Activated naive CD8-positive, alpha-beta T cell treated with anti-CD3 and anti-CD28 coated beads, Interleukin-2, amount 50 U/mL, for 24 hours (primary cell): ENCODE measurements at places on chromosomes 16 and 17.
A peak's percentile ranks its signal among the peaks of the same experiment; 100 is the strongest.

- no peak for DNase-seq
These were observed 2.9 kb upstream of the CLDN9 start for GRCh38 chr16:3009568-3010390.

- DNase-seq = no peak
These were observed 118.3 kb downstream of the RAB11FIP4 start for GRCh38 chr17:31509805-31510177.

GRCh38 chr17:42561897-42562387 is at the start of gene COASY:
Gene COASY, plus strand, starts transcription at chr17:42562148. Its CDS starts 475 bp downstream, at chr17:42562623.
- DNase-seq = peak; percentile 95

DNA sequence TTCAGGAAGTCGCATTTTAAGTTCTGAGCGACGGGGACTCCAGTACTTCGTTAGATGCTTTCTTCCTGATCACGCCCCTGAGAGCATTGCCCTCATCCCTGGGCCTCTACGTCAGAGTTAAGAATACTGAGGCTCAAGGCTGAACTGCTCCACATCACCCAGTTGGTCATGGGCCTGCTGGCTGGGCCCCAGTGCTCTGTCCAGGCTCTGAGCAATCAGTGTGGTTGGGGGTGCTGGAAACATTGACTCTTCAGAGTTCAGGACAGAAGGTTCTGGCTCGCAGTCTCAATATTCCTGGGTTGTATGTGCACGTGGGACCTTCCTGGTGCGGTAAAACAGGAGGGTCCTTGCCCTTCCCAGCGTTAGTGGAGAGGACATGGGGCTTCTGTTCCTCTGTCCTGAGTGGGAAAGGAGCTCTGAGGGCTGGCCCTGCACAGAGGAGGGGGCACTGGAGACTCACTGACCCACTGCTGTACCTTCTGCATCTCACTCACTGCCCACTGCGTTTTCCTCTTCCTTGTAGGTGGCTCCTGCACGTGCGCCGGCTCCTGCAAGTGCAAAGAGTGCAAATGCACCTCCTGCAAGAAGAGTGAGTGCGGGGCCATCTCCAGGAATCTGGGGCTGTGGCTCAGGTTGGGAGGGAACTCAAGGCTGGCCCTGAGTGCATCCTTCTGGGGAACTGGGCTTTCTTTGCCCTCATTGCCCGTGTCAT is 518 bp downstream of the MT1E start:
- no peak for DNase-seq

GRCh38 chr16:2206780-2207433 is 1.7 kb downstream of the MLST8 start:
- DNase-seq = no peak

DNA sequence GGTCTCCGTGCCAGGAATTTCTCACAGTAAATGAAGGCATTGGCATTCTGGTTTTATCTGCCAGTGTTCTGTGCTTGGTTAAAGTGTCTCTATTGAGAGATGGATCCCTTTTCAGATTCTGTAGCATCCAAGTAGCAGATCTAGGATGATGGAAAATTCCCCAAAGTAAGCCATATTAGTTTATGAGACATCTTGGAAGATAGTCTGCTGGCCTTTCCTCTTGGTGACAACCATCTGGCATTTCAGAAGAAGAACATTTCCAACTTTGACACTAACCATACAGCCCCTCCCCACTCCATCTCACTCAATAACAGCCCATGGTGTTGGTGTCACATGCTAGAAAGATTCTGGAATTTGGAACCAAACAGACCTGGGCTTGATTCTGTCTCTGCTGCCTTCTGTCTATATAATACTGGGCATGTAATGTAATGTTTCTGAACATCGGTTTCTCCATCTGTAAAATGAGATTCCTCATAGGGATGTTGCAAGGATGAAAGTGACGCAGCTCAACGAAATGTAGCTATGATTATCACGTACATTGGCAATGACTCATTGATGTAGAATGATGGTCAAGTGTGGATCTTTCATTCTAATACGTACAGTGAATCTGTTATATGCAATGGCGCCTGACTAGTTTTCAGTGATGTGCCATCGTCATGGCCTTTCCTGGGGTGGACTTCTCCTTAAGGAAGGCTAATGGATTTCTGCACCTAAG is 32.6 kb upstream of the PIRT start:
- DNase-seq = no peak

DNA sequence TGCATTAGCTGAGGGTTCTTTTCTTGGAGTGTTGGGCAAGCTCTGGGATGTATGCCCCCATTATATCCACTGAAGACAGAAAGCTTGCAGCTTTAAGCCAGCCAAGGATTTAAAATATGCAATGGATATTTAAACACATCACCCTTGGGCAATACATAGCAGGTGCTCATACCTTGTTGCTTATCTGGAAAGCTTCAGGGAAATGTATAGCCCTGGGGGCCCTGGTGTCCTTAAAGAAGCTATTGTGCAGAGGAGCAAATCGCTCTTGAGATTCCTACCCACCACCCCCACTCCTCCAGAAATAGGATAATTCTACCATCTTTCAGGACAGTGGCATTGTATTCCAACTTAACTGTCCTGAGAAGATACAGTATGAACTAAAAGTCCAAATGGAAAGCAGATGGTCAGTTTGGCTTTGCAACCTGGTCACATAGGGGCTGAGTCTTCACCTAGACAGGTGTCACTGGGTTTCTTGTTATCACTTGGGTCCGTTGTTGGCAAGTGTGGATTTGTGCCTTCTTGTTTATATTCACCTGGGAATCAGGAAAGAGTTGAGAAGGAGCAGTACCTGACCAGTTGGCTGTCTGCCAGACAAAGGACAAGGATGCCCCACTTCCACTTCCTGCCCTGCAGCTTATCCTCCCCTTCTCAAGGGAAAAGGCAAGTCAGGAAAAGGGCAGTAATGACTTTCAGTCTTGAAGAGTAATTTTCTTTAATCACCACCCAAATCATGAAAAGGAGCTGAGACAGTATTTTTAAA is 3.4 kb downstream of the ANKRD40CL start:
- DNase-seq = no peak

- no peak for DNase-seq
These were observed 12.4 kb downstream of the P3H4 start for GRCh38 chr17:41799366-41799765.

- DNase-seq = no peak
These were observed 68.5 kb downstream of the YPEL2 start for GRCh38 chr17:59399914-59400313.

- no peak for DNase-seq
These were observed 47.4 kb downstream of the CYB561 start for GRCh38 chr17:63398680-63399079.

GRCh38 chr16:59274141-59274540 is 540.0 kb upstream of the GOT2 start:
- no peak for DNase-seq

- DNase-seq = no peak
These were observed 3.0 kb downstream of the TMEM132E start for GRCh38 chr17:34582185-34582900.

- no peak for DNase-seq
These were observed 6.2 kb downstream of the SBK1 start for GRCh38 chr16:28298511-28298878.

DNA sequence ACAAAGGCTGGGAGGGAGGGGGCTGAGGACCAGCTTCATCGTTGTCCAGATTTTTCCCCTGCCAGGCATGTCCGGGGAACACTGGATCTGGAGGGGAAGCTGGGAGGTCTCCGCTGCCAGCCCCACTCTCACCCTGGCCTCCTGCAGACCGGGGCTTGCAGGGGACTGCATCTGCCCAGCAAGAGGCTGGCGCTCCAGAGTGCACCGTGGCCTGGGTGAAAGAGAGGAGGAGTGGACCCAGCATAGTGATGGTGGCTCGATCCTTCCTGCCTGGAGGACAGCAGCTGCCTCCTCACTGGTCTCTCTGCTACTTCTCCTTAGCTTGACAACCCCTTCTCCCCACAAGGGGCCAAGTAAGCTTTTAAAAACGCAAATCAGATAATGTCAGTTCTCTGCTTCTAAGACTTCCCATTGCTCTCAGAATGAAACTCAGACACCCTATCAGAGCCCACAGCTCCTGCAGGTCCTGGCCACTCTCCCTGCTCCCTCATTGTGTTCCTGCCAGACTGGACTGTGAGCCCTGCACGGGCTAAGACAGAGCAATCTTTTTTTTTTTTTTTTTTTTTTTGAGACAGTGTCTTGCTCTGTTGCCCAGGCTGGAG is 15.0 kb downstream of the CPNE2 start:
- DNase-seq = no peak

GRCh38 chr16:72921106-72921505 is 126.8 kb downstream of the ZFHX3 start:
- DNase-seq = peak; percentile 18

DNA sequence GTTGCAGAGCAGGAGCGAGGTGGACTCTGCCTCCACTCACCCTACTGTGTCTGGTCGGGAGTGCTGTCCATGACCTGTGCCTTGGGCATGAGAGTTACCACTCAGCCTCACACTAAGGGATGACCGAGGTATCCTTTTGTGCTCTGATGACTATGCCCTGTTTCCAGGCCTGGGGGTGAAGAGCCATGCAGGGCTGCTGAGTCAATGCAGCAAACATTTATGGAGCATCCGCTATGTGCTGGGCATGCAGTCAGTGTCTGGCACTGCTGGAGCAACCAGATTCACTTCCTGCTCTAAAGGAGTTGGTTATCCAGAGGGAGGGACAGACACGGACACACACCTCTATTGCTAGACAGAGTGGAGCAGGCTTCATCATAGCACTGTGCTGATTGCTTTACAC is 7.6 kb upstream of the HNF1B start:
- no peak for DNase-seq

DNA sequence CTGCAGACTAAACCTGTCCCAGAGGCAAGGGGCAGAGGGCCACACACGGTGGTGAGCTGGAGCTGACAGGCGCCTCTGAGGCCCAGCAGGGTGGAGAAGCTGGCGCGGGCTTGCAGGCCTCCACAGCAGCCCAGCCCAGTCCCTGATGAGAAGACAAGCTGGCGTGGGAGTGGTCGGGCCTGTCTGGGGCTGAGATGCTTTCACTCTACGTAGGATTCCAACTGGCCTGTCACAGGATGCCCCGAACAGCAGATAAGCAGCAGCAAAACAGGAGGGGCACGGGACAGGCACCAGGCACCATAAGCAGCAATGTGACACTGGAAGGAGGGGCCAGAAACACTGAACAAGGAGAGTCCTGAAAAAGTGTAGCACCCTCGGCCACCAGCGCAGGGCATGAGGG is 40.1 kb downstream of the PEMT start:
- no peak for DNase-seq

DNA sequence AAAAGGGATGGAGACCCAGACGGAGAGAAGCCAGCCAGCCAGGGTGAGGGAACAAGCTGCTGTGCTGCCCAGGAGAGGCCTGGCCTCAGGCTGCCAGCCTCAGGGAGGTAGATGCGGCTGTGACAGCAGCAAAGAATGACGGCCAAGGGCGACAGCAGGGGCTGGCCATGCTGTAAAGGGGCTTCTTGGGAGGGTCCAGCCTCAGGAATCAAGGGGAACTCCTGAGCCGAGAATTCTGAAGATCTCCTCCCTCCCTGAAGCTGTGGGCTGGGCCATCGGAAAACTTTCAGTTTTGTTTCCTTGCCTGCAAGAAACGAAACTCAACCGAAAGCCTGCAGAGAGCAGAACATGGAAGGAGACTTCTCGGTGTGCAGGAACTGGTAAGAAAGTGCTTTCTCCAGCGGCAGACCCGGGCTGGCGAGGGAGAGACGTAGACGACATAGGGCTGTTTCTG is at the start of gene XAF1:
TSS of gene XAF1 (plus strand) at position 316 of the 454 bp plus-strand sequence. CDS start at position 349, 33 bp downstream.
- peak; percentile 37 for DNase-seq

DNA sequence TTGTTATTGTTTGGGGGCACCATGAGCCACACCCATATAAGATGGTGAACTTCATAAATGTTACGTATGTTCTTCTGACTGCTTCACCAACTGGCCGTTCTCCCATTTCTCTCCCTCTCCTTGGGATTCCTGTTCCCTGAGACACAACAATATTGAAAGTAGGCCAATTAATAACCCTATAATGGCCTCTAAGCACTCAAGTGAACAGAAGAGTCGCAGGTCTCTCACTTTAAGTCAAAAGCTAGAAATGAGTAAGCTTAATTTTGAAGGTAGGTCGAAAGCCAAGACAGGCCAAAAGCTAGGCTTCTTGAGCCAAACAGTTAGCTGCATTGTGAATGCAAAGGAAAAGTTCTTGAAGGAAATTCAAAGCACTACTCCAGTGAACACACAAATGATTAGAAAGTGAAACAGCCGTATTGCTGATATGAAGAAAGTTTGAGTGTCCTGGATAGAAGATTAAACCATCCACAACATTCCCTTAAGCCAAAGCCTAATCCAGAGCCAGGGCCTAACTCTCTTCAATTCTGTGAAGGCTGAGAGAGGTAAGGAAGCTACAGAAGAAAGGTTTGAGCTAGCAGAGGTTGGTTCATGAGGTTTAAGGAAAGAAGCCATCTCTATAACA is 25.8 kb downstream of the HLF start:
- no peak for DNase-seq

- no peak for DNase-seq
These were observed 52.5 kb downstream of the CNOT1 start for GRCh38 chr16:58577141-58577540.

DNA sequence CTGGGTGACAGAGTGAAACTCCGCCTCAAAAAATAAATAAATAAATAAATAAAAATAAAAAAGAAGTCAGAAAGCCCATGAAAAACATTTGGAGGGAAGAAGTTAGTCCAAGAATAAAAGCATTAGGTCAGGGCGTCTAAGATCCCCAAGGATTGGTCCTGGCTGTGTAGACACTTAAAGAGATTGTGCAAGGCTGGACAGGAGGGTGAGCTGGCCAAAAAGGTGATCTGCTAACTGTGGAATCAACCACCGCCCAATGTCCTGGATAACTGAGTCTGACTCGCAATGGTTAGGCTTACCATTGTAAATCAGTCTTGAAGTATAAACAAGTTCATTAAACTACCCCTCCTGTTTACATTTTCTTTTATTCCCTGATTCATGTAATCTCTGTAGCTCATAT is 8.8 kb upstream of the ABCA8 start:
- no peak for DNase-seq

- DNase-seq = no peak
These were observed 72.7 kb downstream of the NT5M start for GRCh38 chr17:17375841-17376240.
